Naive B cell (primary cell): ENCODE measurements at places on chromosomes 2 and 18. TPM values are rescaled to one million over a fixed set of nuclear protein-coding genes. Genes with fewer than 3 reads are reported as not detected.

- DNase-seq, result no peak
These were observed 22.7 kb upstream of the GMPPA start for GRCh38 chr2:219475697-219476651.

DNA sequence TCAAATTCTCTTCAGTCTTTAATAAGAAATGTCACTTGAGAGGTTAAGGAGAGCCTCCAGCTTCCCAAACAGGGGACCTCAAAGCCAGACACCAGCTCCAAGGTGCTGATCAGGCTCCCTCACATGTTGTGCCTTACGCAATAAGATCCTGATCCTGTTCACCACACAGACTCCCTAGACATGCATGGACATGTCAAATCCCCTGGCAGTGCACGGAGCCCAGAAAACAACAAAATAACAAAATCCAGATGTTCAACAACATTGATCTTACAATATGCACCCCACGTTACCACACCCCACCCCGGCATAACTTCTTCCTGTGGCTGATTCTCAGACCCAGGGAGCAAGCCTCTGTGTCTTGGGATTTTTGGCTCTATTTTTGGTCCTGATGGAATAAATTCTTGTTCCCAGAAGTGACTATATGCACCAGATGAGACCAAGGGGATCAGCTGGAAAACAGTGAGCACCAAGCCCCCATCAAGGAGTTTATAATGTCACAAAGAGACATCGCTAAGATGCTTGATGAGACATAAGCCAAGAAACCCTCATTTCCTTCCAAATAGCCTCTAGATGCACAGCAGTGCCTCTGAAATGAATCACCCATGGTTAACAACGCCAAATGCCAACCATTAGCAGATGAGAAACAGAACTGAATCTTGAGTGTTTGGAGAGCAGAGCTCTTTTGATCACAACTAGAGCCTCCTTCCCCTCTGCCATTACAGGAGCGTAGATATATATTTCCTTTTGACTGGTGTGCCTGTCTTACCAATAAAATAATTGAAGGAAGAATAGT lies 198.2 kb downstream of the PRKCE start:
- no peak for DNase-seq

The SERPINB5 gene
- polyA plus RNA-seq, result not detected

The ZNF892 gene
- polyA plus RNA-seq, result 0.44 TPM
